NCI-H2029 (cell line): ENCODE measurements at places on chromosomes 16 and 17.
A peak's percentile ranks its signal among the peaks of the same experiment; 100 is the strongest.

- peak; percentile 63 for DNase-seq
These were observed 4.9 kb upstream of the CDH1 start for GRCh38 chr16:68732042-68732680.

DNA sequence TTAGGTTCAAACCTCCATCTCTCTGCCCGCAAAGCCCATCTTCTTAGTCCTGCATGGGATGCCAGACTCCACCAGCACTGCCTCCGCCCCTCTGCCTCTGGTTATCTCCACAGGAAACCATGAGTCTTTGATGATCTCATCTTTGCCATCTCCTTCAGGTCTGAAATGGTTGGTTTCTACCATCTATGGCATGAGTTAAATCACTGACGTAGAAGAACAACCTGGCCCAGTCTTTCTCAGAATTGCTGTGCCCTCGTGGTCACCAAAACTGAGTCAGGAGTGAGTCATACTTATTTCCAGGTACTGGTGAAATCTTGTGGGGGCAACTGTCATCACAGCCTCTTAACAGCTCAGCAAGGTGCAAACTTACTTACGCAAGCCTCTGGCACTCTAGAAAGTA lies 468.7 kb upstream of the C16orf82 start:
- DNase-seq, result no peak

DNA sequence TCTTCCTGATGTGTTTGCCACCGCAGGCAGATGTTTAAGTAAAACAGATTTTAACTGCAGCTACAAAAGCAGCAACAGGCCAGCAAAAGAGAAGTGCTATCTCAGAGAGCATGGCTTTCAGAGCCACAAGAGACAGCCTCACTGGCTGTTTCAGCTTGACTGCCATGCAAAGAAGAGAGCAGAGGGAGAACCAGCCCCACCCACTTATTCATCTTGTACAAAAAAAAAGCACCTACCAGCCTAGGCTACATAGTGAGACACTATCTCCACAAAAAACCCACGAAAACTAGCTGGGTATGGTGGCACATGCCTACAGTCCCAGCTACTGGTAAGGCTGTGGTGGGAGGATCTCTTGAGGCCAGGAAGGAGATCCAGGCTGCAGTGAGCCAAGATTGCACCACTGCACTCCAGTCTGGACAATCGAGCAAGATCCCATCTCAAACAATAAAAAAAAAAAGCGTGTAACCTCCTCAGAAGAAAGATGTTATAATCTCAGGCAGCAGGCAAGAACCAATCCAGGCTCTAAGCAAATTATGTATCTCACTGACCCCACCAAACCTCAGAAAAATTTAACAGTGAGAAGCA lies 30.0 kb downstream of the STH start:
- no peak for DNase-seq

DNA sequence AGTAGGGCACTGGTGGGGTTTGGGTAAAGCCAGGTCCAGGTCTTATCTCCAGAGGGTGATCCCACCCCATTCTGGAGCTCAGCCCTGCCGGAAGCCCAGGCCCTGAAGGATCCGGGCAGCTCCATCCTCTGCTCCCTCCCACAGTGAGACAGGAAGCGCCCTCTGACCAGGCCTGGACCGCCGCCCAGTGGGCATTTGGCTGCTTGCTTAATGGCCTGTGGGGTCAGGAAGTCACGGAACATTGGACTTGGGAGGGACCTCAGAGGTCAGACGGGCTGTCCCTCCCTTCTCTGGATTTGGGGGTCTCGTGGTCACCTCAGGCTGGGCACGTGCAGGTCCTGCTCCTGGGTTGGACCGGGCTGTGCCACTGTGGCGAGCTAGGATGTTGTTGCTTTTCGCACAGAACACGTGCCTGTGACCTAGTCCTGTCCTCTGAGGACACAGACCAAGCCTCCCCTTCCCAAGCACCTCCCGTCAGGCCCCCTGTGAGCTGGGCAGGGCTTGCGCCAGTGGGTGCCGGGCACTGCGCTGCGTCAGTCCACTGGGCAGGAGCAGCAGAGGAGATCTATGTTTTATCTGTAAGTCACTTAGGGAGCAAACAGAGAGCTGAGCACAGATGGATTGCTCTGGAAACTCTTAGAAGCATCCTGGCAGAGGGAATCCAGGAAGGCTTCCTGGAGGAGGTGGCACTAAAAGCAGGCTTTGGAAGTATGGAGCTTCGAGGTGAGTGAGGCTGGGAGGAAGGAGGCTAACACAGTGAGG lies 49.4 kb upstream of the GSE1 start:
- DNase-seq, result no peak

- DNase-seq, result no peak
These were observed 34.3 kb upstream of the RBFOX3 start for GRCh38 chr17:79645022-79645776.
